NCI-H1092 (cell line): ENCODE measurements at places on chromosomes 5 and 9.

GRCh38 chr9:120935383-120935857, 8.8 kb upstream of the TRAF1 start:
- peak; percentile 97 for DNase-seq

- no peak for DNase-seq
Measured at GRCh38 chr9:90219548-90220118, 423.0 kb downstream of the DIRAS2 start.

DNA sequence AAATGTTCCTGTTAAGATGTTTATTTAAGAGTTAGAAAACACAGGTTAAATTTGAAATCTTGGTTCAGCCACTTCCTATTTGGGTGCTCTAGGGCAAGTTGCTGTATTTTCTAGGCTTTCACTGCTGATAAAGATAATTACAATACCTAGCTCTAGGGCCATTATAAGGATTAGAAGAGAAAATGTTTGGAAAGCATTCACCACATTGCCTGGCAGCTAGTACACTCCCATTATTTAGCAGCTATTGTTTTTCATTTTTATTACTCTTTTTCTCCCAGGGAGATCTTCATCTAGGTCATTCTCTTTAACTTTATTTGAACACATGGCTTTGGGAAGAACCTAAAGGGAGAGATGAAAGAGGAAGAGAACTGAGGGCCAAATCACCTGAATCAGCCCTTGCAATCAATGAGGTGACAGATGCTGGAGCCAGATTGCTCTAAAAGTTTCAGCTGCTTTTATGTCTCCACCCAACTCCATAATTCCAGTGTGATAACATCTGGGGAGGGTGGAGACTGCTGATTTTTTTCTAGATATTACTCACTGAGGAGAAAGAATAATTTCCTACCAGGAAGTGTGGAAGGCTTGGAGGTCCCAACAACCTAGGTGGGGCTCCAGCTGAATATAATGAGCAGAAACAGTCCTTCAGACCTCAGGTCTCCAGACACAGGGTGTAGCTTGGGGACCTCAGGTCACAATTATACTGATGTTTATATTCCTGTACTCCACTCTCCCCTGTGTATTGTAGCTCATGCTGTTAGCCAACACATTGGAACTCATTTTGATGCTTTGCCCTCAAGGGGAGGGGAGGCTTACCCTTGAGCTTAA, 640.0 kb downstream of the RAB3C start:
- DNase-seq, result no peak

DNA sequence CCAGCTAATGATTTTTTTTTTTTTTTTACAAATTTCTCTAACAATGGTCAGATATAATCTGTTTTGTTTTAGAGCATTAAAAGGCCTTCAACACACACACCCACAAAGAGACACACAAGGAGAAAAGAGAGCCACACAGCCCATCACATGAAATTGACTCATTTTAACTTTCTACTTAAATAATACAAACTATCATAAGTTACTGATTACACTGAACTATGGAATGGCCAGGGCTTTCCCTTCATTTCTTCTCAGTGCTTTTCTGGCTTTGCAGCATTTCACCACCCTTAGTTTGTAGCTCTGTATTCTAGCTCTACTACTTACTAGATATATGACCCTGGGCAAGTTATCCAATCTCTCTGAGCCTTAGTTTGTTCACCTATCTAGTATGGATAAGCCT, 13.2 kb downstream of the REEP5 start:
- DNase-seq, result no peak

- no peak for DNase-seq
Measured at GRCh38 chr5:119409235-119409815, 43.0 kb upstream of the HSD17B4 start.

DNA sequence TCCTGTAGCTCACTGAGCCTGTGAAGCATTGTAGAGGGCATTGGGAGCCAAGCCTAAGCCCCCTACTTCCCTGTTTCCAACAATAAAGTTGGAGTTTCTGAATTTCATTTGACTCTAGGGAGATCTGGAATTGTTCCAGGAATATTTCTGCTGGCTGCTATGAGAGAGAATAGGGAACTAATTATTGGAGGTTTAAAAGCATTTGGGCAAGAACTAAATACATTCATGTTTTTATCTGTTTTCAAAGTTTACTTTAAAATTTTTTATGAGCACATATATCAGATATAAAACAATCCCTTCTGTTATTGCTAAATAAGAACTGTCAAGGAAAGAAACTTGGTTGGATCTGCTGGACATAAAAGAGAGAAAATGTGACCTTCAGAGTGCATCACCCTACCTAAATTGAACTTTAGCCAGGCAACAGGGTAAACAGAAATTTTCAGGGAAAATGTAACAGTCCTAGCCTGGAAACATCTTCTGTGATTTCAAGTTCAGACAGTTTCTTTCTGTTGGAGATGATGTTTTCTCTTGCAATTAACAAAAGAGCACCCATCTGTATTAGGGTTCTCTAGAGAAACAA, 19.3 kb upstream of the LECT2 start:
- DNase-seq, result no peak

- no peak for DNase-seq
Measured at GRCh38 chr9:119298076-119298853, 71.0 kb downstream of the BRINP1 start.

GRCh38 chr9:28518439-28518838, 945.2 kb upstream of the C9orf72 start:
- DNase-seq, result no peak

GRCh38 chr5:1665231-1665630, 134.4 kb downstream of the MRPL36 start:
- no peak for DNase-seq

GRCh38 chr9:121118266-121118665, 43.5 kb downstream of the CNTRL start:
- DNase-seq, result no peak

- no peak for DNase-seq
Measured at GRCh38 chr9:37667706-37668105, 17.0 kb downstream of the FRMPD1 start.

- DNase-seq, result no peak
Measured at GRCh38 chr9:36101916-36102741, 34.4 kb upstream of the GLIPR2 start.

GRCh38 chr9:123049589-123050222, 16.2 kb downstream of the GPR21 start:
- DNase-seq, result no peak

GRCh38 chr5:29150840-29151239, 2042.6 kb upstream of the CDH6 start:
- DNase-seq, result no peak

GRCh38 chr5:74801941-74802340, 34.9 kb downstream of the NSA2 start:
- DNase-seq, result no peak

GRCh38 chr5:163889369-163889768, 383.9 kb downstream of the MAT2B start:
- no peak for DNase-seq

DNA sequence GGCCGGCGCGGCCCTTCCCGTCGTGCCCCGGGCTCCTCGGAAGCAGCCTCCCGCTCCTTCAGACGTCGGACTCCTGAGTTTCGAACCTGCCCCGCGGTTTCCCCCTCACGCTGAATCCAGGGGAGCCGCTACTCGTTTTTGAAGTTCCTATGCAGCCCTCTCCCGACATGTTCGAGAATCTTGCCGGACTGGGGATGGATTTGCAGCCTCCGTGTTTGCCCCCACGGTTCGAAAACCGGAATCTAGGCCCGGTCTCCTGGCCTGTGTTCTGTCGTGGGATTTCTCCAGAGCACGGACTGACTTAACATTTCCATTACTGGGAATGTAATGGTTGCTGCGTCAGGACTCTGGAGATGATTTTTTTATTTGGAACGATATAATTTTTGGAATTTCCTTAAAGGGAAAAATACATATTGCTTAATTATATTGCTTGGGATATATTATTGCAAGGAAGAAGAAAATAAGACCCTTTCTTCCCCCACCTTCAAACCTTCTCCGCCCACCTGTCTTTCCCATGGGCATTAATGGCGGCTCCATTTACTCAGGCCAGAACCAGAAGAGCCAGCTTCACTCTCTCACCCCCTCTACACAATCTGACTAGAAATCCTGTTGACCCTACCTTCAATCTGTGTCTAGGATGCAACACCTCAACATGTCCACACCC, 8.5 kb upstream of the MGAT1 start:
- peak; percentile 29 for DNase-seq

DNA sequence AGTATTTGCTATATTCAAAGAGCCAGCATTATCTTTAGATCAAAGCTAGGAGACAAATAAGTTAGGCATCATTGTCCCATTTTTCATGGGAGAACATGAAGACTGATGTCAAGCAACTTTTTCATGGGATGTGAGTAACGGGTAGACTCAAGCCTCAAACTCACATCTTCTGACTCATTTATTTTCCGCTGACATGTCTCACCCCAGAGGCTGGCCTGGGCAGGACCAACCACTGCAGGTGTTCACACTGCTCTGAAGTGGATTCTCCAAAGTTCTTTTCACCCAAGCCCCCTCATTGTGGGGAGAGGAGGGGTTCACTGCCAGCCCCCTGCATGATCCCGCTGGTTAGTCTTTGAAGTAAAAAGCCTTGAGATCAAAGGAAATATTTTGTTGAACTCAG, 34.9 kb upstream of the BASP1 start:
- no peak for DNase-seq

DNA sequence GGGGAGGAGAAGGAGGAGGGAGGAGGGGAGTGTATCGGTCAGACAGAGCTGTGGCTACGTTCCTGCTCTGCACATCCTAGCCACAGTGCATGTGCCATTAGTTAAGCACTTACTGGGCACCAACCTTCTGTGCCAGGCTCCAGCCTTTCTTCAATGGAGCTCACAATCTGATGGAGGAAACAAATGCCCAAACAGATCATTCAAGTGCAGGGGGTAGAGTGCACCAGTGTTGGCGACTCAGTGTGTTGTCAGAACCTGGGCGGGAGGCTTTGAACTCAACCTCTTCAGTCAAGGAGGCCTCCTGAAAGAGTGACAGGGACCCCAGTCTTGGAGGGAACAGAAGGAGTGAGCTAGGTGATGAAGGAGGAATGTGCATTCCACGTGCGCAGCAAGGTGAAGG, 51.9 kb upstream of the SHB start:
- DNase-seq, result no peak

- no peak for DNase-seq
Measured at GRCh38 chr9:90802386-90802985, 867 bp downstream of the SYK start.

- DNase-seq, result no peak
Measured at GRCh38 chr5:35341189-35341588, 110.9 kb upstream of the PRLR start.

- no peak for DNase-seq
Measured at GRCh38 chr5:180193749-180194375, 15.1 kb downstream of the RASGEF1C start.

GRCh38 chr9:137606005-137606621, 627 bp downstream of the ARRDC1 start:
- DNase-seq, result no peak

DNA sequence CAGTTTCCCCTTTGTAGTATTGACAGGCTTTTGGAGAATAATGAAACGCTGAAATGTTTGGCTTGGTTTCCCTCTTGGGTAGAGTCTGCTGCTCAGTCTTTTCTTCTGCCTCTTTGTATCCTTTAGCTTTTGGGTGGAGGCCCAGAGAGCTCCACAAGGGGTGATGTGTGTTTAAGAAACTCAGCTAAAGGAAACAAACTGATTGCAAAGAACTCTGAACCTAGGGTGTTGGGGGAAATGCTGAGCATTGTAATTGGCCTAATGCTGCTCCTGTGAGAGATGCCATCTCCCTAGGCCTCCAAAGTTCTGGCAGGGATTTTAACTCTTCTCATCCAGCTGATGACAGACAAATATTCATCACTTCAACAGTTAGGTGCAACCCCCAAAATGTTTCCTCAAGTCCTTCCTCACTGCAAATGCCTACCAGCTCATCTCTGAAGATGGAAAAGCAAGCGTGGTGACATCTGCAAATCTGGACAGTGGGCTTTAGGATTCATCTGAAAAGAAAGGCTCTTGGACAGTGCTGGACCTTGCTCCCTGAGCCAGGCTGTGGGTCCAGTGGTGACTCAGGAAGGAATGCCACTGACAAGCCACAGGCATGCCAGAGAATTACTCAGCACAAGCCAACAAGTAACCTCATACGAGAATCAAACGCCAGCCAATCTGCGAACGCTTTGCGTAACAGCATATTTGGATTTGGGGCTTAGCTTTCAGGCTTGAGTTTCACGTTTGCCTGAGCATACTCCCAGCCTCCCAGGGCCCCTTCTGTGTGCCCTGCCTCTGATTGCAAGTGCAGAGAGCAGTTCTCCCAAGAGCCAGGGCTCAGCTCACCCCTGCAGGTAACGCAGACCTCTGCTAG, 30.5 kb upstream of the ZSWIM6 start:
- DNase-seq, result no peak

DNA sequence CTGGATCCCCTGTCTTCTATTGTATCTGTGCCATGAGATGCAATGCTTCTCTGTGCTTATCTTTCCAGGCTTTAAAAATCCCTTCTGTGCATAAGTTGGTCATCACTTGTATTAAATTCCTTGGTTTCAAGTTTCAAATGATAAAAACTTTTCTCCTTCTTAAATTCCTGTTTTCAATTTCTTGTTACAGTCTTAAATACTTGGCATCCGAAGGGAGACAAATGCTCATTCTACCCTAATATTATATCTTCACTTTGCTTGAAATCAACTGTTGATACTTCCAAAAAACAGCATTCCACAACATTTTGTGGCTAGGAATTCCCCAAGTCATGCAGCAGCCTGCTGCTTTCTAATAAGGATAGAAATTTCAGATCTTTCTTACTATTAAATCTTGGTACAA, 413.2 kb upstream of the ACTBL2 start:
- DNase-seq, result no peak

DNA sequence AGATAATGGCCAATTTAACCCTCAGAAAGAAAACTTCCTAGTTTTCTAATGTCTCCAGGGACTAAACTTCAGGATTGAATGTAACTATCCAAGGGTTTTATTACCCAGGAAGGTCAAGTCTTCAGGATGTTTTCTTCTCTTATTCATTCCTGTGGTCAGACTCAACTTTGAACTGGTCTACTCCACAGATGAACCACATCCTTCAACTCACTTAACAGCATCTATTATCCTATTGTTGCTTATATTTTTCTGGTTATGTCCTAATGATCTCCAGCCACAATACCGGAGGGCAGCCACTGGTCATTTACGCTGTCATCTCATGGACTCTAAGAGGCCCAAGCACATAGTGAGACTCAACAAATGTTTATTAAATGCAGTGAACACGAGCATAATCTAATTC, 47.2 kb upstream of the LIFR start:
- DNase-seq, result no peak

DNA sequence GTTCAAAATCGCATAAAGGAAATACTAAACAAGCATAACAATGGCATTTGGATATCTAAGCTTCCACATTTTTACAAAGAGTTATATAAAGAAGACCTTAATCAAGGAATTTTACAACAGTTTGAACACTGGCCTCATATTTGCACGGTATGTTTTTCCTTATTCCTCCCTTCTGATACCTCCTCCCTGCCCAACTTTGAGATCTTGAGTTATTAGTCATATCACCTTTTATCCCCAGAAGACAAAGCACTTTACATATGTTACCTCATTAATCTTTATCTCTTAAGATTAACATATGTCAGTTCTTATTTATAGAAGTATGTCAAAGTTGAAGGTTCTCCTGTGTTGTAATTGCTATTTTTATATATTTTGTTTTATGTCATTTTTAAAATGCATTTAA, 29.8 kb downstream of the TDRD7 start:
- DNase-seq, result no peak
